Endothelial cell of umbilical vein (primary cell): ENCODE measurements at places on chromosomes 2 and 18. TPM values are rescaled to one million over a fixed set of nuclear protein-coding genes. Genes with fewer than 3 reads are reported as not detected.

- no peak for DNase-seq
- H3K27me3 ChIP-seq = no peaks in the 10 kb centered on the region
- H3K4me3 ChIP-seq = no peak overlapping the region
Measured at GRCh38 chr2:165074884-165075283, 119.6 kb upstream of the SLC38A11 start.

DNA sequence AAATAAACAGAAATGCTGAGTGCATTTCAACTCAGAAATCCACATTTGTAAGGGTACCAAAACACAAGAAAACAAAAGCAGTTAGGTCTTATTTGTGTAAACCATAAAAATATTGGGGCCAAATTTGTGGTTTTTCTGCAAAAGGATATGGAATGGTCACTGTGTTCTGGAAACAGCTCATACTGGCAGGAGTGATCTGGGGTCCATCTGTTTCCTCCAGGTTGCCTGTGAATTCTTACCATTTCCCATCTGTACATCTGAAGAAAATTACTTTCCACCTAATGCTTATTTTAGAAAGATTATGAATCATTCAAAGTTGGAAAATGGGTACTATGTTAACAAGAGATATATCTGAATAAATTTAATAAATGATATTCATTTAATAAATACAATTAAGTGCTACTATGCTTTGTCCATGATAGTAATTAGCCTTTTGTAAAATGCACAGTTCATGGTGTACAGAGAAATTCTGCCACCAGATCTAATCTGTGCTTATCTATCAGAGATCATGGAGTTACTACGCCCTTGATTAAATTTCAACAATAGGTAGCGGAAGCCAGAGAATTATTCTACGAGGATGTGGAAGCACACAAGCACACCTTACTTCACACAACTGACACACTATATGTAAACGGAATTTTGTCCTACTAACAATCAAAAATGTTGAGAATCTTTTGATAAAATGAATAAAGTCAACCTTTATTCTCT lies 10.9 kb downstream of the ALS2 start:
- peaks cover 8% of the 10 kb centered on the region for H3K4me1 ChIP-seq
- H3K36me3 ChIP-seq = peaks cover 6% of the 10 kb centered on the region
- no peak overlapping the region for H3K4me3 ChIP-seq
- peak; percentile 74 for DNase-seq

GRCh38 chr2:127950264-127950663 lies 64.5 kb upstream of the AMMECR1L start:
- H3K27me3 ChIP-seq = no peaks in the 10 kb centered on the region
- DNase-seq = no peak
- H3K36me3 ChIP-seq = peaks cover 18% of the 10 kb centered on the region
- H3K27ac ChIP-seq = no peak overlapping the region
- H3K4me1 ChIP-seq = no peaks in the 10 kb centered on the region
- H3K4me3 ChIP-seq = no peak overlapping the region

The MC4R gene
- not detected in 2 replicates for polyA plus RNA-seq
